ENCODE measurements at places on chromosomes 12 and 14.

GRCh38 chr12:92403210-92404175, 257.8 kb upstream of the BTG1 start:
- DNase-seq = no peak

DNA sequence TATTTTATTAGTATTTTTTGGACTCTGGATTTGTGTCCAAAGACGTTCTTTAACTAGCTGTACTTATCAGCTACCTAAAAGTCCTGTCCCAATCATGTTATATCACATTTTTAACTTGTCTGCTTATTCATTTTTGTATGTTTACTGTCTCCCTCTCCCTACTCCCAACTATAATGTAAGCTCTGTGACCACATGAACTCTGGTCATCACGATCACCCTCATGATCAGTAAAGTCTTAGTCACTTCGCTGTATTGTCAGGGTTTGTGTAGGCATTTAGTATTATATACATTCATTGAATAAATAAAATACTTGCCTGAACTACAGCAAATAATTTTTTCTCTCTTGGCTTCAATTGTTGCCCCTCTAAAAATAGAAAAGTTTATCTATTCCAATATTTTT, 211.0 kb downstream of the PIK3C2G start:
- DNase-seq = no peak

GRCh38 chr12:110725267-110725666, 17.4 kb downstream of the PPP1CC start:
- DNase-seq = no peak

DNA sequence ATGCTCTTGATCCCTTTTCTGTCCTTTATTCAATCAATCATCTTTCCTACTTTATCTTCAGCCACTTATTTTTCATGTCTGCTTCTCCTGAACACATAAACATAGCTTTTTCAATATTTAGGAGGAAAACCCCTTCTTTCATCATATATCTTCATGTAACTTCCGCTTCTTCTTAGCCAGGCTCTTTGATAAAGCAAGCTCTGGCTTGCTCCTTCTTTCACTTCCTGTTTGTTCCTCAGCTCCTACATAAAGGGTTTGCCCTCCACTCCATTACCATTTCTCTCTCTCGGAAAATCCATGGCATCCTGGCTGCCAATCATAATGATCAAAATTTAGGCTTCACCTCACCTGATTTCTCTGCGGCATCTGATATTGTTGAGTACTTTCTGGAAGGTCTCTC, 33.7 kb upstream of the HELB start:
- DNase-seq = no peak

DNA sequence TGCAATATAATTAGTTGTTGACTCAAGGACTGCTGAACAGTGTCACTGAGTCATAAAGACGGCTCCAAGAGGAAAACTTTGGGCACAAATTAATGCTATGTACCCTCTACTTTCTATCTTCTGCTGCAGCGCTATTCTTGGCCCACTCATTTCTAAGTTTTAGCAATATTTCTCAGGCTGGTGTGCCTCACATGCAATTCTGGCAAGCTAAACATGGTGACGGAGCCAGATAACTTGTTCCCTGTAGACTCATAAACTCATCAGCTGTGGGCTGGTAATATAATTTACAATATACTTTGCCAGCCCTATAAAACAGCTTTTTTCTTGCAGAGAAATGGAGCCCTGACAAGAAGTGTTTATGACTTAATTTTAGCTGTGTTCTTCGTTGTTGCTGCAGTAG, 615.1 kb downstream of the NRXN3 start:
- no peak for DNase-seq

GRCh38 chr12:112010415-112011344, 2.3 kb downstream of the TMEM116 start:
- no peak for DNase-seq

GRCh38 chr12:110688446-110689280, at the start of gene HVCN1:
Gene HVCN1 (minus strand): TSS chr12:110689115. CDS start chr12:110683245, 5,870 bp downstream.
- peak; percentile 33 for DNase-seq
